ENCODE measurements at places on chromosomes 2 and 18.

GRCh38 chr2:113842919-113843736, 46.8 kb upstream of the ACTR3 start:
- no peak for DNase-seq

DNA sequence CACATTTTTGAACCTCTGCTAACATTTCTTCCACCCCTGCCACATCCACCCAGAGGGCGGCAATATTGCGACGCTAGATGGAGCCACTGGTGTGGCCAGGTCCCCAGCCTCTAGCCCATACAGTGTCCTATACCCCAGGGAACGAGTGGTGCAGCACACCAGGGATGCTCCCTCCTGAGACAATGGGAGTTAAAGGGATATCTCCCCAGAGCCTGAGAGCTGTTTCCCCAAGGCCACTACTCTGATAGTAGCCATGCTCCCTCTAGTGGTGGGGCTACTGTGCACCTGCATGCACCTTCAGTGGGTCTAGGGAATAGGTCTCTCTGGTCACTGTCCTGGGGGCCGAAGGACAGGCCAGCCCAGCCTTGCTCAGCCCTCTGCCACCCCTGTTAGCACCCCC, 336.4 kb upstream of the FSHR start:
- peak; percentile 2 for DNase-seq

GRCh38 chr2:170840717-170841210, 24.1 kb downstream of the GAD1 start:
- no peak for DNase-seq

GRCh38 chr2:191916826-191917225, 69.9 kb upstream of the CAVIN2 start:
- DNase-seq = no peak

- DNase-seq = no peak
These were observed 335.2 kb downstream of the AGPS start for GRCh38 chr2:177727577-177728398.

DNA sequence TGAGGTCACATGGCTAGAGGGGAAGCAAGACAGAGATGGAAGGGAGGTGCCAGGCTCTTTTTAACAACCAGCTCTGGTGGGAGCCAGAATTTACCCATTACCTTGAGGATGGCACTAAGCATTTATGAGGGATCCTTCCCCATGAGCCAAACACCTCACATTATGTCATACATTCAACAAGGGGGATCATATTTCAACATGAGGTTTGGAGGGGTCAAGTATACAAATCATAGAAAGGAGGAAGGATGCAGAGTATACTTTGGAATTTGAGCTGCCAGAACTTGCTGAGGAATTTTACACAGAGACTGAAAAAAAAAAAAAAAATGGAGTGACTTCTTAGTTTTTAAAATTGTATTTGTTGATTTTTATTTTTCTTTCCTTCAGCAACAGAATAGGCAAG, 891.4 kb downstream of the CCDC85A start:
- no peak for DNase-seq

DNA sequence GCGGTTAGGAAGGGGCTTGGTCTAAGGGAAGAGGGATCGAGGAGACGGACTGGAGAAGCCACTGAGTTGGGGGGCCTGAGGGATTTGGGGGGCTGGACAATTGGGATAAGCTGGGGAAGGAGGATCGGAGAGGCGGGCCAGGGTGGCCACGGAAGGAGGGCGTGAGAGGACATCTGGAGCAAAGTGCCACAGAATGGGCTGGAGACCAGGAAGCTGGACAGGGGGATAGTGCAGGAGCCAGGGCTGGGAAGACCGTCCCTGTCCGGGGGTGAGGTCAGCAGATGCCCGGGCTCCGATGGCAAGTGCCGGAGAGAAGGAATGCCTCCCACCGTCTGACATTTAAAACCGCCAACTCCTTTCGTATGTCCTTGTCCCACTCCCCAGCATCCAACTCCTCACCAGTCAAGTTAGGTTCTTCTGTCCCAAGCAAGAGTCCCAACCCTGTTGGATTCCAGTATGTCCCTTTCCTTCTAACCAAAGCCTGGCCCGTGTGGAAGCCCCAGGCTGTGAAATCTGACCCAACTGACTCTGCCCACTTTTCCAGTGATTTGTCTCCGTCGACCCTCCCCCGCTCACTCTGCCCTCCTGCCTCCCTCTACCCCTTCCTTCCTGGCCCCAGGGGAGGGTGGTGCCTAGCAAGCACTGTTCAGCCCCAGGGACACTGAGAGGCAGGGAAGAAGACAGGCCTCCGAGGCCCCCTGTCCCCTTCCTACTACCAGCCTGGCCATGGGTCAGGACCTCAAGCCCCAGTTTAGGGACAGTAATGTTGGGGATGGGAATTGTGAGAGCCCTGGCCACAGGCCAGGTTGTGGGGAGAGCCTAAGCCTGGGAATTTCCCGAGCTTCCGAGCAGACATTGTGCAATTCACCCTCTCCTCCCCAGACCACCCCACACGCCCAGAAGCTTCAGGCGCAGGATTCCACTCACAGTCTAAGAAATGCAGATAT, 31.5 kb upstream of the TMBIM1 start:
- no peak for DNase-seq

- no peak for DNase-seq
These were observed 7.5 kb upstream of the MOCOS start for GRCh38 chr18:36179562-36180355.

DNA sequence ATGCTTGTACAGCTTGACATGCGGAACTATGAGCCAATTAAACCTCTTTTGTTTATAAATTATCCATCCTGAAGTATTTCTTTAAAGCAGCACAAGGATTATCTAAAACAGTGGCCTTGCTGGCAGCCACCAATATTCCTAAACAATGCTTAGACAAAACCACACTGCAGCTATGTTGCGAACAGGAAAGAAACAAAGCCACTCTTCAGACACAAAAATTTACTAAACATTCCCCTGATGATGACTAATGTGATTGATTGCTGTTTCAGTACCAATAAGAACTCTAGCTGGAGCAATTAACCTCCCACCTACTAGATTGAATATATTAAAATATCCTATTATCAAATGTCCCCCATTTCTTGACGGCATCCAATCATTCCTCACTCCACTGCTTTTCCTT, 325.8 kb upstream of the REG3G start:
- DNase-seq = no peak

DNA sequence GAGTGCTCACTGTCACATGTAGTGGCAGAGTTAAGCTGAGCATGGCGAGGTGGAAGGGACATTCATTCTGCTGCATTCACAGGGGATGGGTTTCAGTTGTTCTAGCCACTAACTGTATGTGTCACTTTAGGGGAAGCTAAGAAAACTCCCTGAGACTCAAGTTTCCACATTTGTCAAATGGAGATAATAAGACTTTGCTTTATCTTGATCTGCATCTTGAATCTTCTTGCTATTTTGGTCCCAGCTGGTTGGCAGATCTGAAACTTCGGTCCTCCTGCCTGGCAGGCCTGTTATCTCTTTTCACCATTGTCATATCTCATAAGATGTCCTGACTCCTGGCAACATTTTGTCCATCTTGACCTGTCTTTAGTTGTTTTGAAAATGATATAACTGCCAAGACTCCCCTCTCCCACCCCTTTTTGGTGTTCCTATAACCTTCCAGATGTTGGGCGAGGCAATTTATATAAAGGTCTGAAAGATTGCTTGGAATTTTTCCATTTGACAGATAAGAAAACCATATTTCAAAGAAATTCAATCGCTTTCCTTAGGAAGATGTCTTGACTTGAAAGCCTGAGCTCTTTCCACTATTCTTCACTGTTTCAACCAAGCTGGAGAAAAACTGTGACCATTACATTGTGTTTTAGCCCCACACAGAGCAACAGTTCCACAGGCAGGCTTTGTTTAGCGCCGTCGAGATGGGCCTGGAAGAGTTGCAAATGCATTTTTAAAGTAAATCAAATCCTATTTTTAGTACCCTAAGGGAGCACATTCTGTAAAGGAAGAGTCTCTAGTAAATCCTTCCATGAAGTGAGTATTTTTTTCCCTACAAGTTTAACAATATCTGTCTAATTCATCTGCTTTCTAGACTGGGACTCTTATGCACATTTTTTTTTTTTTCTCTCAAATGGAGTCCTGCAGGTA, 33.4 kb downstream of the MYCN start:
- DNase-seq = peak; percentile 27

GRCh38 chr2:234399451-234400246, 97.2 kb downstream of the ARL4C start:
- DNase-seq = peak; percentile 25

- no peak for DNase-seq
These were observed 32.9 kb downstream of the STEAP3 start for GRCh38 chr2:119256582-119256921.

GRCh38 chr18:11149441-11150270, at the start of gene PIEZO2:
PIEZO2 (minus strand) TSS chr18:11149569; CDS start chr18:11148588, 981 bp downstream.
- peak; percentile 14 for DNase-seq

DNA sequence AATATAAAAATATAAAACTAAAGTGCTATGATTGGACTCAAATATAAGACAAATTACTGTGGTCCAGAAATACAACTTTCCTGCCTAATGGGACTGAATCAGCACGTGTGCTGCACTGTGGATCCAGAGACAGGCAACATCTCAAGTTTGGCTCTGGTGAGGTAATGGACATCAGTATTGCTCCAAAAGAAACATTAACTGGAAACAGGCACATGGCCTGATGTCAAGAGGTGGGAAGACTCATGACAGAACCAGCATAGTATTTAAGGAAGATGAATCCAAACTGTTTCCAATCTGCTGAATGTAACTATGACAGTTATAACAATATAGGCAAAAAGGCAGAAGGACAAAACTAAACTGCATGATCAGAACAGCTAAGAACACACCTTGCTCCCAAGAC, 354.6 kb downstream of the FSIP2 start:
- DNase-seq = no peak

- no peak for DNase-seq
These were observed 65.8 kb downstream of the KCTD1 start for GRCh38 chr18:26482569-26482968.

- DNase-seq = peak; percentile 67
These were observed 128.0 kb upstream of the GYPC start for GRCh38 chr2:126527836-126528490.

DNA sequence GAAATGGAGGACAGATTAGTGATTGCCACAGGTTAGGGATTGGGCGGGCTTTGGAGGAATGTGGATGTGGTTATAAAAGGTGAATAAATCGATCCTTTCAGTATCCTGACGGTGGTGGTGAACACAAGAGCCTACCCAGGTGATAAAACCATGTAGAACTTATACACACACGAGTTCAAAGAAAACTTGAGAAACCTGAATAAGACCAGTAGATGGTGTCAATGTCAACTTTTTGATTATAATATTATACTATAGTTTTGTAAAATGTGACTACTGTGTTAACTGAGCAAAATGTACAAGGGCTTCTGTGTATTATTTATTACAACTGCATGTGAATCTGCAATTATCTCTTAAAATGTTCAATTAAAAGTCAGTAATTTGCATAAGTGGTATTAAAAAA, 136.3 kb downstream of the ERBB4 start:
- DNase-seq = no peak

DNA sequence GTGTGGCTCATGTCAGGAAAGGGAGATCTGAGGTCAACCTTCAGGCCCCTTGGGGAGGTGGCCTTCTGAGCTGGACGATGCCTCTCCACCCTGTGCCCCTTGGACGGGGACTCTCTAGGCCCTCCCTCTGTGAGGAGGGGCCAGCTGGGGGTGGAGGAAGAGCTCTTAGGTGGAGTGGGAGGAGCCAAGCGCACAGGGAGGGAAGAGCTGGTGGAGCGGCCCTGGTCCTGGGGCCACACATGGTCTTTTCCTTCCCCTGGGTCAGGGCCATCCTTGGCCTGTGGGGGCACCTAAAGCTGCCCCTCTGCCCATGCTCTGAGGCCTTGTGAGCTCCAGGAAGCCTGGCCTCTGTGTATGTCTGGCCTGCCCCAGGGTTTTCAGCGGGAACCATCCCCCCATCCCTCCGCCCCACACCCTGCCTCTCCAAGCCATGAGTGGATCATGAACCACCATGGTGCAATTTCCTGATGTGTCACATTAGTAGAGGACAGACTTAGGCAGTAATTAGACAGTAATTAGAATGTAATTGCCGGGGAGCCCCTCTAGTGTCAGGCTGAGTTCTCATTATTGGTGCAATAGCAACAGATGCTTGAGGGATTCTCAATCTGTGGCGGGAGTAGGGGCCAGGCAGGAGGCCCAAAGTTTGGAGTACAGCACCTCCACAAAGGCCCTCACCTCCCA, 63.0 kb downstream of the GLI2 start:
- no peak for DNase-seq

DNA sequence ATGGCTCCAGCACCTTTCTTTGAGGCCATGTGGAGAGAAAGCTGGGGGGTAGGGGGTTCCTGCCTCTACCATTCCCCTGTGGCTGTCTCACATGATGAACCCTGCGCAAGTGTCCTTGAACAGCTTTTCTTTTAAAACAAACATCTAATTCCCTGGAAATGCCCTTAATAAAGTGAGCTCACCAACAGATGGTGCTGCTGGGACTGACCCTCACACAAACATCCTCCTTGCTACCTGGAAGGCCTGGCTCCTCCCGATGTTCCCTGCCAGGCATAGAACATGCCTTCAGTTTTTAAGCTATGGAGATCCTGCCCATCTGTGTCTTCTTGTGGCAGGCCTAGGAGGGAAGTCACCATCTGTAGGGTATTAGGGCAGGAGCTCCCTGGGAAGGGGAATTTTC, 60.7 kb upstream of the GATA6 start:
- no peak for DNase-seq

DNA sequence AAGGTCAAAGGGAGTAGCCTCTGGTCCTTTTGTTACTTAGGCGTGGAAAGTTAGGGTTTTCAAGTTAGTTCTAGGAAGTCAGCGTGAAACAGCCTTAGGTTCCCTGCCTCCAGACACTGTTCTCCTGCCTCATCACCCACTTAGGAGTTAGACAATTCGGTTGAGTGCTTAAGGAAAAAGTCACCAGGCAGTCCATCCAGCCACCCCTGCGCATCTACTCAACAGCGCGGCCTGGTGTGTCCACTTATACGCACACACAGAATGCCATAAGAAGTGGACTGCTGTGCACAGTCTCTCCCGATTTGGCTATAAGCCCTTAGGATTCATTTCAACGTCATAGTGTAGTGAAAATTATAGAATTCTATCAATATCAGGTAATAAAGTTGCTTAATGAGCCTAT, 470.8 kb upstream of the TNP1 start:
- DNase-seq = no peak

GRCh38 chr2:212213191-212213590, 325.4 kb downstream of the ERBB4 start:
- DNase-seq = no peak
